NCI-H2081 treated with DMSO at 0.1 percent for 48 hours (cell line): ENCODE measurements at places on chromosomes 2 and 18.

DNA sequence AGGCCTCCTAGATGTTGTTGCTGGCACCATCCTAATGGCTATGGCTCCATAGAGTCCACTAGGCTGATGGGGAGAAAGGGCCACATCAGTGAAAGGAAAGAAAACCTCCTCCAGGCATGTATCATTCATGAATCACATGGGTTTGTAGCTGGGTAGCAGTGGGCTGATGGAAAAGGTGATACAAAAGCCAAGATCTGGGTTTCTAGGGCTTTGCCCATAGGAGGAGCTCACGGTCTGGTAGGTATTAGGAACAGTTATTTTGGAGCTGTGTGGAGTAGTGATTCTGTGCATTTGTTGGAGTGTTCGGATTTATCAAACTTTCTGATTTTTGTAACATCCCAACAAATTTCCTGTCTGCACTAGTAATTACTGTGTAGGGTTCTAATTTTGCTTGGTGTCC lies 259.2 kb downstream of the SLC4A3 start:
- no peak for DNase-seq

DNA sequence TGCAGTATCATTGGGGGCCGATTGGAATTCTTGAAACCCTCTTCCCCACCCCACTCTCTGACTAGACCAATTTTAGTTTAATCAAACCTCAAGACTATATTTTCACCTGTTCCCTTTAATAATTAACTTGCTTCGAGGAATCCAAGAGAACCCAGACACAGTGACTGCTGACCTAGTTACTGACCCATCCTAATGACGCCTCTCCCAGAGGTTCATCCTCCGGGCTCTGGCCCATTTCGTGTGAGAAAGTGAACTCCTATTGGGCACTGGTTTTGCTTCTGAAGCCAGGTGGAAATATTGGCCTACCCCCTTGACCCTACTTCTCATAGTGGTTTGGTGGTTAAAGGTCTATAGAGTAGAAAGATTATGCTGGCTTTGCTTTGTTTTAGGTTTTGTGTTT lies 39.9 kb downstream of the RPL37A start:
- DNase-seq: no peak

GRCh38 chr2:148130581-148130980 lies 109.7 kb downstream of the MBD5 start:
- no peak for DNase-seq

DNA sequence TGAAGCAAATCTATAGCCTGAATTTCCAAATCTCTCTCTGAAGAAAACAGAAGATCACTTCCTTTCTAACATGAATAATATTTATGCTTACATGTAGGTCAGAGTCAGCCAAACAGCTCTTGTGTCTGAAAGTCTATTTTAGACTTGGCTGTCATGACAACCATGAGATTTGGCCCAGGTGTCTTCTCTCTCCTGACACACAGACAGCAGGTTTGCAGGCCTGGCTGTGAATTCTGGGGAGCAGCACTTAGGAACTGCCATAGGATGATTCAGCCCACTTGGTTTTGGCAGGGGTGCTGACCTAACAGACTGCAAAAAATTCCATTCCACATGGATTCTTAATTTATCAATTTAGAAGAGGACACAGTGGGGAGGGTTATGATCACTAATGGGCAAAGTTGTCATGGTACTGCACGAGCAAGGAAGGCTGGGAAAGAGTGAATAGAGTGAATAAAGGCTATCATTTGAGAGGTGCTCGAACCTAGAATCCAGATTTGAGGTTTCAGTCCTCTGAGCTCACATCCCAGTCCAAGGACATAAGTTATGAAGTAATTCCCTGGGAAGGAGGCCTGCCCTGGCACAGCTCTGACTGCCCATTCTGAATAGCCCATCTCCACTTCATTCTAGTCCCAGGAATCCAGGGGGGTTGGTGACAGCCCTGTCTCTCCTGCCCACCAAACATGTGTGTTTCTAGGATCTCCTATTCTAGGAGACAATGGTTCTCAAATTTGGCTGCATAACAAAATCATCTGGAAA lies 453.9 kb upstream of the TRIB2 start:
- no peak for DNase-seq

GRCh38 chr2:54348646-54349045 lies 92.6 kb upstream of the TSPYL6 start:
- DNase-seq: no peak

DNA sequence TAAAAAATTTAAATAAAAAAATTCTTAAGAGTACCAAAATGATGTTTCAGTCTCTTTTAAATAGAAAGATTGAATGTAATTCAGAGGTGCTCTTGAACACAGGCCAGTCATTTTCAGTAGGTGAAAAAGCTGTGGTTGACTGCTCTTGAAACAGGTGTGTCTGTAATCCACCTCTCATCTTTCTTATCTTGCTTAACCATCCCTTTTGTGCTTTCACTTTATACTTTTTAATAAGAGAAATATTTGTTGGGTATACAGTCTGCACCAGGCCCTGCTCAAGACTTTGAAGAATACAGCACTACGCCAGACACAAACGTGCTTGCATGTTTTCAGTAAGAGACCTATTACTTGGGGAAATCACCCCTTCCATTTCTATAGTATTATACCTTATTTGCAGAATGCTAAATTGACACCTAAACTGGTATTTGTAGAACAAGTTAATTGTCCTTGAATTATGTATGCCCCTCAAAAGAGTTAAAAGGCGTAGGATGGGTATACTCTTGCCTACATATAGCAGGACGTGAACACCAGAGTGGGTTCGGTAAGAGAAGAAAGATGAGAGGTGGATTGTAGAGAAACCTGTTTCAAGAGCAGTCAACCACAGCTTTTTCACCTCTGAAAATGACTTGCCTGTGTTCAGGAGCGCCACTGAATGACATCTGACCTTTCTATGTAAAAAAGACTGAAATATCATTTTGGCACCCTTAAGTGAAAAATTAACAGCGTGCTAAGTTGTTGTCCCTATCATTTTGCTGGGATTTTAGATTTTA lies 4.0 kb upstream of the RTN4 start:
- DNase-seq: no peak

GRCh38 chr2:215557701-215558100 lies 121.8 kb upstream of the FN1 start:
- DNase-seq: no peak

DNA sequence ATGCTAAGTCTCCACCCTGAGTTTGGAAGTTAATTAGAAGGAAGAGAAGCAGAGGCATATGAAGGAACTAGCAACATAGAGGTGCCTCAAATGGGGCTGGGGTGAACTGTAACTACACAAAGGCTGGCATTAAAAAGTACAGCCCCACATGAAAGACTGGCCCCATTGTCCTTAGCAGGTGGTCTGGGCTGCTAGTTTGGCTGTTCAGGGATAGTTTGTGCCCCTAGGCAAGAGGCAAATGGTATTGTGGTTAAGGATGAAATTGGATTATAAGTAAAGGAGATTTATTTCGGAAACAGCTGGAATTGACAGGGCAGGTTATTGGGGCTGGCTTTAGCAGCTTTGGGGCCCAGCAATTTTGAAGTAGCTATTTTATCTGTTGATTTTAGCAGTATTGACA lies 365.7 kb upstream of the TNP1 start:
- DNase-seq: no peak

GRCh38 chr2:17581831-17582230 lies 41.3 kb downstream of the VSNL1 start:
- no peak for DNase-seq

DNA sequence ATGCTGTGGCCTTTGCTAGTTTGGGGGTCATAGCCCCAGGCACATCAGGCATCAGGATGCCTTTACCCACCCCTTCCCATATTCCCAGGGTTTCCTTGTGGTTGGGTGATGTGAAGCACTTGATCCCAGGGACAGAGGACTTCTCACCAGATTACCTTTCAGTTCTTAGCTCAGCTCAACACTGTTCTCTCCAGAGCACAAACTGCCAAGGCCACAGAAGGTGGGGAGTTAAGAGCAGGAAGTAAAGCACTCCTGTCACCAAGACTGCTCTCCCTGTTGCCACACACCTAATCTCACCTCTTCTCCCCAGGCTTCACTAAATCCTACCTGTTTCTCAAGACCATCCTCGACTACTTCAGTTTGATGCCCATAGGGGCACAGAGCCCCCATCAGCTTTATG lies 25.9 kb downstream of the FHOD3 start:
- DNase-seq: no peak

DNA sequence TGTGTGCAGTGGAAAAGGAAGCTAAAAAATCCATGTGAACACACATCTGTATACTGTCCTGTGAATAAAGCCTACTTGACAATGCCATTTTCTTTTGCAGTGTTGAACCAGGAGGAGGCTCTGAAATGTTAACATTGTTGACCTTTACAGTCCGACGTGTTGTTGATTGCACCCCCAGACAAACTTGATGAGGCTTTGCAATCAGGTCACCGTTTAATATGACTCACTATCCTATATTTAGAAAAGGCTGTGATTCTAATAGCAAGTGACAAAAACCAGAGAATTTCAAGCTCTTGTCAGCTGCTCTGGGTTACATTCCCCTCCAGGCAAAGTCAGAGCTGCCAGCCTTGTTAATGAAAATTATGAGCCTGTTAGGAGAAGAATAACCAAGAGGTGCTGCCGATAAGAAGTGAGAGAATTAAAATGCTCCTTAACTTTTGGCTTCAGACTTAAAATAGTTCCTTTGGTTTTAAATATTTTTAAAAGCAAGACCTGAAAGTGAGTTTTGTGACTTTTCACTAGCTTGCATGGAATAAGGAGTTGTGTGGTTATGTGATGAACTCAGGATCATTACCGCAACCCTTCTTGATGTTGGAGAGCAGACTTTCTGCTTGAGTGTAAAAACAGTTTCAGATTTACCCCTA lies 162.1 kb downstream of the QPCT start:
- no peak for DNase-seq

GRCh38 chr2:63763391-63763941 lies 78.2 kb upstream of the UGP2 start:
- no peak for DNase-seq

- no peak for DNase-seq
Measured at GRCh38 chr2:38163579-38163978, 87.6 kb upstream of the CYP1B1 start.

DNA sequence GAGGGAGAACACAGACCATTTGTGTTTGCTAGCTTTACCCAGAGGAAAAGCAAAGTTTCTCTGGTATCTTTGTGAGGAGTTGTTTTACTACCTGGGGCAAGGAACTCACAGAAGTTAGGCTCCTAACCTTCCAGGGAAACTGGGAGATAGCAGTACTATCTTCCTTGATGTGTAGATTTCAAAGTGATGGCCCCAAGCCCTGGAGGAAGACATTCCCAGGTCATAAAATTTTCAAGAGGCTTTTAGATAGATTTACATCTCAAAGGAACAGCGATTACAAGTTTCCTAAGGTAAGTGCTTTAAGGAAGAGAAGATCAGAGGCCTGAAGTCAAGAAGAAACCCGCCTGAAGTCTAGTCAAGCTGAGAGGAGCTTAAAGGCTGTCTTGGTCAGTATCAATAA lies 1187.8 kb upstream of the TMEFF2 start:
- DNase-seq: no peak

DNA sequence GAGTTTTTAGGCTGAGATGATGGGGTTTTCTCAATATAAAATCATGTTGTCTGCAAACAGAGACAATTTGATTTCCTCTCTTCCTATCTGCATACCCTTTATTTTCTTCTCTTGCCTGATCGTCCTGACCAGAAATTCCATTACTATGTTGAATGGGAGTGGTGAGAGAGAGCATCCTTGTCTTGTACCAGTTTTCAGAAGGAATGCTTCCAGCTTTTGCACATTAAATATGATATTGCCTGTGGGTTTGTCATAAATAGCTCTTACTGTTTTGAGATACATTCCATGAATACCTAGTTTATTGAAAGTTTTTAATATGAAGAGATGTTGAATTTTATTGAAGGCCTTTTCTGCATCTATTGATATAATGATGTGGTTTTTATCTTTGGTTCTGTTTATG lies 181.8 kb downstream of the GBX2 start:
- no peak for DNase-seq

GRCh38 chr2:31197166-31197565 lies 20.1 kb downstream of the CAPN14 start:
- DNase-seq: no peak

DNA sequence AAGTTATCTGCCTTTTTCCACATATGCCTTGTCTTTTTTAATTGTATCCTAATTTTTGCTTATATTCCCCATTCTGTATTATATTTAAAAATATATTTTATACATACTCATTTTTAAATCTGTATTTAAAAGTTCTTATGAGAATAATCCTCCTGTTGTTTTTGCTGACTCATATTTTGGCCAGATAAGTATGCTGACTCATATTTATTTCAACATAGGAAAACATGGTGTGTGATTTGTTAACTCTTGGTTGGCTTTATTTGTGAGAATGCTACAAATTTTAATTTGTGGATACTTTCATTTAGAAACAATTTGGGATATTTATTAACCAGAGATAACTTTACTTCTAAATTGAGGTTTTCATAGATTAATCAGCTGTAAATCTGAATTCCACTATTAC lies 587.7 kb downstream of the CPS1 start:
- DNase-seq: no peak

- no peak for DNase-seq
Measured at GRCh38 chr2:218850796-218851195, 8.8 kb upstream of the WNT6 start.

- no peak for DNase-seq
Measured at GRCh38 chr18:63187791-63188460, 131.6 kb downstream of the BCL2 start.

- DNase-seq: no peak
Measured at GRCh38 chr2:1799174-1799573, 54.9 kb upstream of the PXDN start.

GRCh38 chr2:168669151-168669550 lies 133.3 kb upstream of the NOSTRIN start:
- no peak for DNase-seq

DNA sequence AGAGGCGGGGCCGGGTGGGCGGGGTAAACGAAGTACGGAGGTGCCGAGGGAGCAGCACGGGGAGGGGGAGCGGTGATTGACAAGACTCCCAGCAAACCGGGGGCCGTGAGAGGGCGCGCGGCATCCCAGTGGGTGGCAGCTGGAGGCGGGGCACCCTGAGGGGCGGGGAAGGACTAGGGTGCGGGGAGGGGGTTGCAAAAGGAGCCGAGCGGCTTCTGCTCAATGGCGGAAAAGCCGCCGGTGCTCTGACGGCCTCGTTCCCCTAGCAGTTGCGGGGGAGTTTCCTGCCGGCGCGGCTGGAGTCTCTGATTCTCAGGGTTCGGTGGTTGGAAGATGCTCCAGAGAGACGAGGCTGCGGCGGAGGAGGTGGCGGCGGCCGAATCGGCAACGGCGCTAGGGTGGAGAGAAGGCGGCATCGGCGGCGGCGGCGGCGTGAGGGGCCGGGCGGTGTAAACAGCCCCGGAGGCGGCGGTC lies at the start of gene PPM1B:
Gene PPM1B (plus strand): TSS at position 195 of the 474 bp plus-strand sequence. CDS start 32,325 bp downstream, outside the sequence.
- no peak for DNase-seq

DNA sequence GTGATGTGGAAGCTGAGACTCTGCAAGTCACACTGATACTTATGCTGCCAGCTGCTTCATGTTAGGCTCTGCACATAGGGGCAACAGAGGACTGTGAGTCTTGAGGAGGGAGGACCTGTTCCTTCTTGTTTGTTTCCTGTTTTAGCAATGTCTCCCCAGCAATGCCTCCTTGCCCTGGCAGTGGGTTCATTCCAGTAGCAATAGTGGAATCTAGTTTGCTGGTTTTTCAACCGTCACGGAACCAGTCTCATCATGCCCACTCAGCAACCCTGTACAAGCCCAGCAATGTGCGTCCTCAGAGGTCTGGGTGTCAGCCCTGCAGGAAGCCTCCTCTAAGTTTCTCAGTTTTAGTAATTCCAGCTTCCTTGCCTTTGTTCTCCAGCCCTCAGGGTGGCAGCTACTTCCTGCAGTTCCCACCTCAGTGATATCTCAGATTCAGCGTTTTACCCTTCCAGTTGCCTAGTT lies 20.5 kb upstream of the ITGB6 start:
- DNase-seq: no peak

GRCh38 chr2:86433137-86433536 lies 8.0 kb upstream of the KDM3A start:
- DNase-seq: no peak

GRCh38 chr2:230330725-230331124 lies 3.7 kb downstream of the SP140L start:
- no peak for DNase-seq
